ENCODE measurements at places on chromosomes 7 and 10.
A peak's percentile ranks its signal among the peaks of the same experiment; 100 is the strongest.

DNA sequence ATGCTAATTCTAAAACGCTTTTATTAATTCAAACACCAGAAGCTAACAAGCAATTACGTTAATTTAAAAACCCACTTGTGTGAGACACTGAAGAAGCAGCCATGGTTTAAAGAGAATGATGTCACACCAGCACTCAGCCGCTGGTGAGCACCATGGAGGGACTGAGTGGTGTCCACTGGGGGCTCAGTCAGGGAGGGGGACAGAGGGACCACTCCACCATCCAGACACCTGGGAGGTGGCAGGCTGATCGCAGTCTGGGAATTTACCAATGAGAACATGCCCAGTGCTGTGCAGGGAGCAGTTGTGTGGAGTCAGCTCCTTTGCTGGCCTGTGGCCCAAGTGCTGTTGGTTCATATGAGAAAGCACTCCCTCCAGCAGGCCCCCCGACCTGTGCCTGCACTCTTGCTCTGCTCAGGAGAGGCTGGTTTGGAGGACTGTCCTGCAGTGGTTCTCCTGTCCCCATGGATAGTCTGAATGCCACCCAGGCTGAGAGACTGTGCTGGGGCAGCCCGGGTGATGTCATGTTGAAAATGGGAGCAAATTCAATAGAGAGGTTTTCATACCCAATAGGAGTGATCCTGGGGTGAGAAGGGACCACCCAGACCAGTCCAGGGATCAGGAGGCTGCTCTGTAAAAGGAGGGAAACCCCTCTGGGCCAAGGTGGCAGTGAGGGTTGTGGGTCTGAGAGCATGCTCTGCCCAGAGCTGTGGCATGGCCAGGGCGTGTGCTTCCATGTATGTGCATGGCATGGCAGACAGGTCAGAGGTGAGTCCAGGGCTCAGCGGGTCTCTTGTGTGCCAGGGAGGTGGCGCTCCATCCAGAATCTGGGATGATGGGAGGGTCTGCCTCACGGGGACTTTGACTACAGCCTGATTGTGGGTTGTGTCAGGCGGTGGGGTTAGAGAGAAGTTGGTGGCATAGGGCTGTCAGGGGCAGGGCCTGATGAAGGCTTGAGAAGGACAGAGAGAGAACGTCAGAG, 12.7 kb downstream of the ADCY1 start:
- DNase-seq, result no peak

- DNase-seq, result no peak
Observed at GRCh38 chr10:51445588-51445987, 253.8 kb downstream of the CSTF2T start.

GRCh38 chr7:371119-371778, 81.3 kb downstream of the FOXL3 start:
- no peak for DNase-seq

DNA sequence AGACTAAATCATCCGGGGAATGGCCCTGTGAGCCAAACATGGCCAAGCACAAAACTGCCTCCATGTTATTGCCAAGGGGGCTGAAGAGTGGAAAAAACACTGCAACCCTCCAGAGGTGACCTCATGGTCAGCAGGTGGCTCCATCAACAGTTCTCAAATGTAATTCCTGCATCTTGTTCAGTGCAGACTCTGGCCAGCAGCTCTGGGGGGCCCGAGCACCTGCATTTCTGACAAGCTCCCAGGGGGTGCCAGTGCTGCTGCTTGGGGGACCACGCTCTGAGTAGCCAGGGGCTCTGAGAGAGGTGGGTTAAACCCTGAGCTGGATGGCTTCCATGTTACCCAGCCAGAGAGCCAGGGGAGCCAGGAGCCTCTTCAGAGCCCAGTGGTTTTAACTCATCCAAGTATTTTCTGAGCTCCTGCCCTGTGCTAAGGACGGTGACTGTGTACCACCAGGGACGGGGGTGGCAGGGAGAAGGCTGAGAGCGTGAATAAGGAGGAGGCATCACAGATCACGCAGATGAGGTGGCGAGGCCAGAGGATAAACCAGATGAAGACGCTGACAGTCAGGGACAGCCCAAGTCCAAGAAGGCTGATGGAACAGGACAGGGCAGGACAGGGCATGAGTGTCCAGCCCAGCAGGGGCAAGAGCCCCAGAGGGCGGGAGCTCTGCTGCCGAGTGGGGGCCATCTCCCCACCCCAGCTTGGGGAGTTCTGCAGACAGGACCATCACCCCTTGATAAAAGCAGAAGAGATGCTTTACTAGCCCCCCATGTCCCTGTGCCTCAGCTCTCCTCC, 52.9 kb downstream of the CLEC2L start:
- DNase-seq, result no peak

DNA sequence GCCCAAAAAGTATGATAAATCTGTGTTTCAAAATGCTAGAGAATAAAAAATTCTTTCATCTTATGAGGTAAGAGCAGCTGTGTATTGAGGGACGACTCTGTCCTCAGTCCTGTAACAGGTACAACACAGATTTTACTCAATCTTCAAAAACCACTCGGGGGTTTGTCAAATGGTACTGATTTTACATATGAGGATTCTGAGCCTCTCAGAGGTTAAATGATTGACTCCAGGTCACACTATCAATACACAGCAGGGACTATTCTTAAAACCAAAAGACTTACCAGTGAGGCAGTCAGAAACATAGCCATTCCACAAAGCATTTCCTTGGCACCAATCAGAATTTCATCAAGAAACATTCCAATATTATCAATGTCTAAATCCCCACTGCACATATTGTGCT, 95.5 kb downstream of the SGMS1 start:
- DNase-seq, result no peak

DNA sequence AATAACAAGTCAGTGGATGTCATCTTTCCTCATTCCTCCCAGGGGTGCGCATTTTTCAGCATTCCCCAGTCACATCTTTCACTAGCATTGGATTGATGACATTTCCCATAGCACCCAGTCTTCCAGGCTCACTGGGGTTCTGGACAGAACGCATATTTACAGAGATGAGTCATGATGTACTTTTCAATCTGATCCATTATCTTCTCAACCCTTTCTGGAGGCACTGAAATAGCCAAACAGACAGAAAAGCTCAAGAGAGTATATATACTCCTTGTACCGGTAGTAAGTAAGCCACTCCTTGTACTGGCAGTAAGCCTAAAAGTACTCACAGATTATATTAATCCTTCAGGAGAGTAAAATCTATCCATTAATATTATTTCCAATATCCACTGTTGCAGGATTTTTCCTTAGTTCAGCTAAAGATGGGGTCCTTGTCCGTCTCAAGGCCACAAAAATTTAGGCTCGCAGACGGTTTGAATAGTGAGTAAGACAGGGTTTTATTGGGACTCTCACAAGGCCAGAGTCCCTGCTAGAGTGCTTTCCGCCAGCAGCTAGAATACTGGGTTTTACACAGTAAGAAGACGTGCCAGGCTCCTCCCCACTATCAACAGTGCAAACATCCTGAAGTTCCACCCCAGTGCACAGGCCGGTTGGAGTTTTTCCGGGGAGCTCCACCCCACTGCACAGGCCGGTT, 60.8 kb downstream of the MDH2 start:
- DNase-seq, result no peak

DNA sequence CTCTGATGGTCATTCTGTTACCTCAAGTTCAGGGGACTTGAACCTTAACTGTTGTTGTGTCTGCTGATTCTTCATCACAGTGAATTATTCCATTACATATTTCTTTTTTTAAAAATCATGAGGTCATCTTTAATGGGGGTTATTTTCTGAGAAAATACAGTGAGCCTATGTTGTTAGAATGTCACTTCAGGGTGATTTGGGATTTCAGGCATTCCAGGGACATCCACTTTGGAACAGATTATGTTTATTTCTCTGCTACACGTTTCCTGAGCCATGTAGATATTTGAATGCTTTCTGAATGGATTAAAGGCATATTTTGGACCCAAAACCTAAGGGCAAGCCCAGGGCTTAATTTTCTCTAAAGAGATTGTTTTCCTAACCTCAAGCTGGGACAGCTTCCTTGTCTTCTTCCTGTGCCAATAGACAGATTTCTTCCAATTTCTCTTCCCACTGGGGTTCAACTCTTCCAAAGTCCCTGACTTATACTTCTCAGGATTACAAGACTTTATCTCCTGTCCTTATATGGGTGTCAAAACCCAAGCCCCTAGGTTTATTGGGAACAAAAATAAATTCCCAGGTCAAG, 271.7 kb downstream of the ARHGAP12 start:
- DNase-seq, result no peak

GRCh38 chr7:111813306-111813705, 251.0 kb upstream of the IMMP2L start:
- no peak for DNase-seq

- DNase-seq, result no peak
Observed at GRCh38 chr10:75283078-75283670, 47.4 kb upstream of the COMTD1 start.

GRCh38 chr7:50863053-50863452, 80.4 kb upstream of the GRB10 start:
- DNase-seq, result no peak

- DNase-seq, result no peak
Observed at GRCh38 chr7:95772771-95773581, 622 bp downstream of the DYNC1I1 start.

DNA sequence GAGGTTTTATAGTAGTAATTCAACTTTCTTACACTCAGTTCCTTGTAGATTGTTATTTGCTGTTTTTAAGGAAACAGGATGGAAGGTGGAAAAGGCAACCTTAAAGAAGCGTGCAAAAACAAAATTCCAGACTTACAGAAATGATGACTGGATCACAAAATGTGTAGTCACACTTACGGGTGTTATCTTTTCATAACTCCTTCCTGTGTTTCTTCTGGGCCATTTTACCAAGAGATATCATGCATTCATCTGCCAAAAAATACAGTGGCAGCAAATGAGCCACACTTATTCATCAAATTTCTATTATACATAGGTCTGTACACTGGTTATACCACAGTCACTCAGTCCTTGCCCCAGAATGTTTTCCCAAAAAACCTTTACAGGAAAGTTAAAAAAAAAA, 94.3 kb upstream of the IL6 start:
- DNase-seq, result no peak

GRCh38 chr7:121916211-121916610, 43.2 kb downstream of the PTPRZ1 start:
- DNase-seq, result no peak

- DNase-seq, result no peak
Observed at GRCh38 chr10:22541900-22542299, 172.5 kb downstream of the PIP4K2A start.

- DNase-seq, result no peak
Observed at GRCh38 chr7:16710651-16711050, 42.9 kb upstream of the TSPAN13 start.

GRCh38 chr10:54808186-54808935, 7.3 kb upstream of the PCDH15 start:
- DNase-seq, result no peak

DNA sequence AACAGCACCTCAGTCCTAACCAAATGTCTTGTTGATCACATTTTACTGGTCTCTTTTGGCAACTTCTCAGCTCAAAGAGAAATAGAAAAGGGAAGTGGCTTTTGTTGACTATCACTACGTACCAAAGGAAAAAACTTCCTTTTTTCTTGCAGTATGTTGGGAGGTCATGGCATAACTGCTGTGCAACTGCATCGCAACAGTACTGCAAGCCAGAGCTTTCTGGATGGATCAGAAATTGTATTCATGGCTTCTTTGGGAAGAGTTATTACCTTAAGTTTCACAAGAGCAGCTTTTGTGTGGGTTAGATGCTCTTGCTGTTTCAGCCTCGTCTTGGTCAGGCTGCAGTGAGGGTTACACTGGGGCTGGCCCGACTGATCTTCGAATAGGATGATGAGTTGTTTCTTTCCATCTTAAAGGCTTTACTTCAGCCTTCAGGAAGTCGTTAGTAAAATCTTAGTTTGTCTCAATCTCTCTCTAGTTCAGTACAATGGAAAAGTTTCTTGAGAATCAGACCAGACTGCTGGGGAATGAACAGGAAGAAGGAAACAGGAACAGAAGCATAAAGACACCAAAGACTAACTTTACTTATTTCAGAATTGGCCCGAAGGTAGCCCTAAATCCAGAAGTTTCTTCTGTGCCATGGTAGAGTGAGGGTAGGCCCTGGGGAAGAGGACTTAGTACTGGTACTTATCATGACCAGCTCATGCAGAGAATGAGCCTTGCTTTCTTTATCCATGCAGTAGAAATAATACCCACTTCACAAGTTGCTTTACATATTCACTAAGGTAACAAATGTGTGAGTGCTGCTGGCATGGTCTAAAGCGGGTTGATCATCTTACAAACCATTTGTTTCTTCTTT, 153.6 kb downstream of the CELF2 start:
- peak; percentile 97 for DNase-seq

- DNase-seq, result peak; percentile 28
Observed at GRCh38 chr7:105353752-105354328, 34.9 kb downstream of the SRPK2 start.

GRCh38 chr10:123103944-123104343, 31.8 kb upstream of the HMX3 start:
- no peak for DNase-seq

GRCh38 chr7:79304711-79305110, 148.8 kb downstream of the MAGI2 start:
- no peak for DNase-seq

GRCh38 chr7:13702251-13702650, 287.2 kb downstream of the ETV1 start:
- no peak for DNase-seq

DNA sequence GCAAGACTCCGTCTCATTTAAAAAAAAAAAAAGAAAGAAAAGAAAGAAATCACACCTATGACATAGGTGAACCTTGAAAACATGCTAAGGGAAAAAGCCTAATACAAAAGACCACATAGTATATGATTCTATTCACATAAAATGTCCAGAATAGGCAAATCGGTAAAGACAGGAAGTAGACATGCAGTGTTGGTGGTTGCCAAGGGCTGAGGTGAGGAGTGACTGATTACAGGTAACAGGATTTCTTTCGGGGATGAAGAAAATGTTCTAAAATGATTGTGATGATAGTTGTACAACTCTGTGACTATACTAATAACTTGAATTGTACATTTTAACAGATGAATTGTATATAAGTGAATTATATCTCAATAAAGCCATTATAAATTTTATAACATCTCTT, 3.3 kb downstream of the XPNPEP1 start:
- DNase-seq, result no peak

- no peak for DNase-seq
Observed at GRCh38 chr10:100759331-100759730, 13.9 kb downstream of the PAX2 start.

DNA sequence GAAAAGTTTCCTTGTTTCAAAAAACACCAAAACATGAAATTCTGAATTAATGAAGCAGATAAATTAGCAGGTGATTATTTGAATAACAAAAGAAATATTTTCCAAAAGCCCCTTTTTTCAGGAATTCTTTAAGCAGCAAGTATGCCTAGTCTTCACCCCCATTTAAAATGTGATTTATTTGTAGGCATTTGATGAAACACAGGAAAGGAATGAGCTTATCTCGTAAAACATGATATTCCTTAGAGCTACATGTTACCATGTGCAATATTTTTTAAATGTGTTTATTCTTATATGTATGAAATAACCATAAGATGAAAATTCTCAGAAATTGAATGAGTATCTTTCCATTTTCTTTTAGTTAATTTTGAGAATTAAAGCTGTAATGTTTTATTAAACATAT, 106.1 kb downstream of the CHN2 start:
- no peak for DNase-seq

DNA sequence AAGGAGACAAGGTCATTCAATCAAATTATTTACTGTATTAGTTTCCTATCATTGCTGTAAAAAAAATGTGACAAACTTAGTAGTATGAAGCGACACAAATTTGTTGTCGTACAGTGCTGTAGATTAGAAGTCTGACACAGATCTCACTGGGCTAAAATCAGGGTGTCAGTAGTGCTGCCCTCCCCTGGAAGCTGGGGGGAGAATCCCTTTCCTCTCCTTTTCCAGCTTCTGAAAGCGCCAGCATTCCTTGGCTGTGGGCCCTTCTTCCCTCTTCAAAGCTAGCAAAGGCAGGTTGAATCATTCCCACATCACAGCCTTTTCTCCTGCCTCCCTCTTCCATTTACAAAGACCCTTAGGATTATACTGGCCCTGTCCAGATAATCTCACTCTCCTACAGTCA, 28.0 kb downstream of the VPS41 start:
- no peak for DNase-seq
